ENCODE measurements at places on chromosomes 5 and 9.

DNA sequence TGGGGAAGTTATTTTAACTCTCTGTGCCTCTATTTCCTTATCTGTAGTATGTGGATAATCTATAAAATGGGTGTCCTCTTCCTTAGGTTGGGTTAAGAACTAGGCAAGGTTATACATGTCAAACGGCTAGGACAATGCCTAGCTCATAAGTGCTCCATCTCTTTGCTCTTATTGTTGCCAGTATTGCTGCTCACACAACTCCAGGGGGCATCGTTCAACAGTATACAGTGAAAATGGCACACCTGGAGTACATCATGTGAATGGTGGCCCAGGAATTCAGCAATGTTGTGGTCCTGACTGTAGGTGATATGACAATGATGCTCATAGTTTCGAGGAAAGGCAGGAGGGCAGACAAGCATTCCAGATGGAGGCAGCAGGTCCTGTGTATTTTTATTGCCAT lies 30.1 kb downstream of the SLIT3 start:
- DNase-seq, result no peak

GRCh38 chr5:97568382-97568781 lies 385.3 kb upstream of the RIOK2 start:
- DNase-seq, result no peak

DNA sequence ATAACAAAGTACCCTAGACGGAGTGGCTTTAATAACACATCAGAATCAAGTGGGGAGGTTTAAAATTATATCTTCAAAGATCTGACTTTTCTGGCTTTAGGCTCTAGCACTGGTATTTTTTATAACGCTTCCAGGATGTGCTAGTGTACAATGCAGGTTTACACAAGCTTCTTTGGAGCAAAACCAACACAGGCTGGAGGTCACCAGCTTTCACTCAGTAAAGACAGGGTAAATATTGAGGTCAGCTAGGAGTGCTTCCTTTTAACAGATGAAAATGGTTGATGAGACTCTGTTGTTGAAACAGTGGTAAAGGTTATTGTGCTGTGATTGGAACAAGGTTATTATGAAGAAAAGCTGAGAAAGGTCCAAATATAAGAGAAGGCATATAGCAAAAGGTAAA lies 414.2 kb downstream of the TAF11L14 start:
- no peak for DNase-seq

- DNase-seq, result no peak
These were observed 3.7 kb upstream of the DOLPP1 start for GRCh38 chr9:129077236-129077635.

DNA sequence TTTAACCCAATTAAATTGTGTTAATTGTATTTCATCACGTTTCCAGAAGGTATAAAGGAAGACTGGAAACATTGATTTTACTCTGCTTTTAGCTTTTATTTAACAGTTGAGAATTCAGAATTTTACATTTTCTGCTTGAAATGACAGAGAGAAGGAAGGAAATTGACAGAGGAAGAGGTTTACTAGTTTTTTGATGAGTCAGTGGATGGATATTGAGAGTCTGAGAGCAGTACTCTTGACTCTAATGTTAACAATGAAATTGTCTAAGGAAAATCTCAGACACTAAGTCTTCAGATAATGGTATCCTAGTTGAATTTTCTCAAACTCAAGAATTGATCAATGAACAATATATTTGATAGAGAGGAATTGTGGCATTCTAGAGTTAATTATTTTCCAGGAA lies 60.6 kb downstream of the IPO11 start:
- DNase-seq, result no peak

- no peak for DNase-seq
These were observed 330.1 kb upstream of the RFX3 start for GRCh38 chr9:3855929-3856328.

DNA sequence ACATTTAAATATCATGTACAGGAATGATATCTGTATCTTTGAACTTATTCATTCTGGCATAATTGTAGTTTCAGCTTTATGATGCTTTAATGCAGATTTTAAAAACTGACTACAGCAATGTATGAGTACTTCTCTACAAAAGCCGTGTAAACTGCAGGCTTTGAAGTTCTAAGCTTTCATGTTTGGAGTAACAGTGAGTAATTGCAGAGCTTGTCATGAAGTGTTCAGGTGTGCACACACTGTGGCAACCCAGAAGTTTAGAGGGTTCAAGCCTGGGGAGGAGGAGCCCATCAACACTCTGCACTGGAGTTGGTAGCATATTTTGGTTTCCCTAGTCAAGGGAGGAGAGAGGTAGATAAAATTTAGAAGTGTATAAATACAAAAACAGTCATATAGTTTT lies 130.9 kb downstream of the CD180 start:
- DNase-seq, result no peak

DNA sequence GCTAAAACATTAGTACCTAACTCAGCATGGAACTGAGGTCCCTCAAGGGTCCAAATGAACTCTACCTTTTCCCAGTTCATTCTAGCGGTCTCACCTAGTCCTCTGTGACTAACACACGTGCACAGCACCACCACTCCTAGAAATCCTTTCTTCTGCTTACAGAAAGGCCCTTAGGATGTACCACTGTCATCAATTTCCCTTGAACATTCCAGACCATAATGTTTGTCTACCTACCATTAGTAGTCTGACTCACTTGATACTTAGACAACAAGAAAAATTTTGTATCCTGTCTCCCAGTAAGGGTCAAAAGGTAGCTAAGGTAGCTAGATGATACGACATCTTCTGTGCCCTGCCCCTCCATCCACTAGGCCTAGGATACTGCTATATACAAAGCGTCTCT lies 166.6 kb downstream of the TSSK1B start:
- DNase-seq, result no peak

- no peak for DNase-seq
These were observed 528.8 kb downstream of the CSNK1G3 start for GRCh38 chr5:124040799-124041198.

DNA sequence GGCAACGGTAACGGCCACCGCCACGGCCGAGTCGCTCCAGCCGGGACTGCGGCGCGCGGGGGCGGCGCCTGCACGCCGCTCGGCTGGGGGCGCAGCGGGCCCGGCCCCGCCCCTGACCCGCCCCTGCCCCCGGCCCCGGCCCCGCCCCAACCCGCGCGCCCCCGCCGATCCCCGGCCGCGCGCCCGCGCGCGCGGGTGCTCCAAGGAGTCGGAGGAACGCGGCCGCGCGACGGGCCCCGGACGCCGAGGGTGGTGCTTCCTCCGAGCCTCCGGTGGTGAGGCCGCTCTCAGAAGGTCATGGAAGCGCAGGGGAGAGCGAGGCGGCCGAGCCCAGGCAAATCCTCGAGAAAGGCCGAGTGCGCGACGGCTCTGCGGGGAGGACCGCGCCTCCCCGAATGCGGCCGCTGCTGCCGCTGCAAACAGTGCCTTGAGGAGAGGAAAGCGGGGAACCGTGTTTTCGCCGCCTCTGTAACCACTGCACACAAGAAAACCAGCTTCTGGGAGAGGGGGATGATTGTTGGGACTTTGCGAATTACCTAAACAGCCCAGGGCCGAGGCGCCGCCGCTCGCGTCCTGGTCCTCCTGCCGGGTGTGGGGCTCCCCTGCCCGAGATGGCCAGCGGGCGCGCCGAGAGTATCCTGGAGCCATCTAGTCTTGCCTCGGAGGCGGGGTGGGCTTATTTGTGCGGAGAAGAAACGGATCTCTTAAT lies at the start of gene LIFR:
LIFR (minus strand) TSS at position 48 of the 709 bp plus-strand sequence. CDS start 25,999 bp downstream, outside the sequence.
- no peak for DNase-seq

GRCh38 chr5:169812786-169813185 lies 167.5 kb downstream of the INSYN2B start:
- DNase-seq, result no peak

DNA sequence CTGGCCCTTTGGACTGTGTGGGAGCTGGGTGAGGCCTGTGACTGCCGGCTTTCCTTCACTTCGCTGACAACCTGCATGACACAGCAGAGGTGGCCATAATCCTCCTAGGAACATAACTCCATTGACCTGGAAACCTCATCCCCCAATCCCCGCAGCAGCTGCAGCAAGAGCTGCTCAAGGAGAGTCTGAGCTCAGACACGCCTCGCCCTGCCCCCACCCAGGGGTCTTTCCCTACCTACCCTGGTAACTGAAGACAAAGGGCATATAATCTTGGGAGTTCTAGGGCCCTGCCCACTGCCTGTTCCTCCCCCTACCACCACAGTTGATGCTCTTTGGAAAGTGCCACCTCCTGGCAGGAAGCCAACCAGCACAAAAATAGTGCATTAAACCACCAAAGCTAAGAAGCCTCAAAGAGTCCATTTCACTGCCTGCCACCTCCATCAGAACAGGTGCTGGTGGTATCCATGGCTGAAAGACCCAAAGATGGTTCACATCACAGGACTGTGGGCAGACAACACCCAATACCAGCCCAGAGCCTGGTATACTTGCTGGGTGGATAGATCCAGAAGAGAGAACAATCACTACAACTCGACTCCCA lies 18.4 kb downstream of the TRIM36 start:
- no peak for DNase-seq

DNA sequence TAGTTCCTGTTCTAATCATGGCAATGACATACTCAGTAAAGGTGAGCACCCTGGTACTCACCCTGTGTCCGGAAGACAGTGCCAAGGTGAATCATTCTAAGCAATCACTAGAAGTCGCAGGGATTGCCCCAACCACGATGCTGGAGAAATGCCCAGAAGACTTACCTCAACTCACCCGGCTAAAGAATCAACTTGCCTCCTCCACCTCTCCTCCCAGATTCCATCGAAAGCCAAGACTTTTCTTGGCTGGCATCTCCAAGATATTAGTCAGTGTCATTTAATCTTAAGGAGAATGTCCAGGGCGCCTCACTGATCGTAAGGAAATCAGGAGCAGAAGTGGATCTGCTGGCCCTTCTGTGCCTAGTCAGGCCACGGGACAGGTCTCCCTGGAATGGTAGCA lies 204.9 kb downstream of the ERCC6L2 start:
- no peak for DNase-seq

DNA sequence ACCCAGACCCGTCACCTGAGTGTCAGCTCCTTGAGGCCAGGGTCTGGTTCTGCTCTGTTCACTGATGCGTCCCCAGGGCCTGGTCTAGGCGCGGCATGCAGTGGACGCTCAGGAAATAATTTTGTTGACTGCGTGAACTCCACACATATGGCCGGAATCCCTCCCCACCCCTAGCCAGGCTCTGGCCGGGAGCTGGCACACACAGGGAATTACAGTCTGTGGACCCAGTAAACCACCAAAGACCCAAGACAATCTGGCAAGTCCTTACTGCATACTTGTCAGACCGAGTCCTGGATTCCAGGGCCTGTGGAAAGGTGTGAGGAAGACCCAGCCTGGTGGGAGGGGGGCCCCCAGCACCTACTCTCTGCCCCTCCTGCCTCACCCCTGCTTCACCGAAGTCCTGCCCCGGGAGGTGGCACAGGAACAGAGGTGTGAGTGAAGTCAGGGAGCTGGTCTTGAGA lies 113.0 kb upstream of the IER5L start:
- no peak for DNase-seq

GRCh38 chr9:34249274-34249673 lies 70.4 kb downstream of the UBAP1 start:
- no peak for DNase-seq

DNA sequence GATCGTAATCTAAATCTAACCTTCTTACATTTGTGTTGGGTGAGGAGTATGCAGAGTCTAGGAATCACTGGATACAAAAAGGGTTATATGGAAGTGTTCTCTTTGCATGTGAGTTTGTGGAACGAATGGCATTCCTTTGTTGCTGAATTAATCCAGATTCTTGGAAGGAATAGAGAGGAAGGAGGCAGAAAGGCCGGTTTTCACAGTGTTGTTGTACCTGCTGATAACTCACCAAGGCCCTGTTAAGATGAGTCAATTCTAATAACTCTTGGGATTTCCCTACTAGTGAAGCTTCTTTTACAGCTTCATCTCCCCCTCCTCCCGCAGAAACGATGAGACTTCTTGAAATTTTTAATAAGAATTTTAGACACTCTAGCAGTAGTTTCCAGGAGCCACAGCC lies 84.0 kb downstream of the ZSWIM6 start:
- DNase-seq, result no peak

DNA sequence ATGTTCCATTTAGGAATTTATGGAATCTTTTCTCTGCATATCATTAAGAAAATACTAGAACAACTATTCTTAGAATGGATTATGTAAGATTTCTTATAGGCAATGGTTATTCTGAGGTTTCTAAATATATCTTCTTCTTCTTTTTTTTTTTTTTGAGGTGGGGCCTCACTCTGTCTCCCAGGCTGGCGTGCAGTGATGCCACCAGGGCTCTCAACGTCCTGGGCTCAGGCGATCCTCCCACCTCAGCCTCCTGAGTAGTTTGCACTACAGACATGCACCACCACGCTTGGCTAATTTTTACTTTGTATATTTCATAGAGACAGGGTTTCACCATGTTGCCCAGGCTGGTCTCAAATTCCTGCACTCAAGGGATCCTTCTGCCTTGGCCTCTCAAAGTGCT lies 137.2 kb downstream of the SREK1 start:
- no peak for DNase-seq

Measured in NK-92 treated with Interleukin-12 subunit alpha and Interleukin-12 subunit beta, amount 100 ng/mL, for 24 hours (cell line).